ENCODE measurements at places on chromosomes 13 and 19.

- DNase-seq = no peak
Observed at GRCh38 chr13:32024750-32025149, 6.8 kb upstream of the FRY start.

DNA sequence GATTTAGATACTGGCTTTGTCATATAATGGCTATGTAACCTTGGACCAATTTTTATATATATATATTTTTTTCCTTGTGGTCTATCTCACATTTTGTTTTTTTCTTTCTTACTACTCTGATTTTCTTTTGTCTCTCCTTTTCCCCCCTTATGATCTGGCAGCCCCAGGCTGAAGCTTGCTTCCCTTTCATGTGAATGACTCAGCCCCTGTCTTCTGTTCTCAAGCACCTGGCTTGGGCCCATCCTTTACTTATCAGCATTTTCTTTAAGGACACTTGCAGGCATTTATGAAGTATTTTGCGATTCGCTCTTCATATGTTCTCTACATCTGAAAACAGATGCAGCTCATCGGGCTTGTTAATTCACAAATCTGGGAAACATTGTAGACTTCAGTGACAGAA, 163.6 kb downstream of the SPRY2 start:
- DNase-seq = no peak

DNA sequence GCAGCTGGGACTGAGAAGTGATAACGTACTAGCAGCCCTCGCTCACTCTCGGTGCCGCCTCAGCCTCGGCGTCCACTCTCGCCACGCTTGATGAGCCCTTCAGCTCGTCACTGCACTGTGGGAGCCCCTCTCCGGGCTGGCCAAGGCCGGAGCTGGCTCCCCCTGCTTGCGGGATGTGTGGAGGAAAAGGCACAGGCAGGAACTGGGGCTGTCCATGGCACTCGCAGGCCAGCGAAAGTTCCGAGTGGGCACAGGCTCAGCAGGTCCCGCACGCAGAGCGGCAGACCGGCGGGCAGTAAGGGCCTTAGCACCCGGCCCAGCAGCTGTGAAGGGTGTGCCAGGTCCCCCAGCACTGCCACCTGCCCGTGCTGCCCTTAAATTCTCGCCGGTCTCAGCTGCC, 38.8 kb upstream of the SGCG start:
- no peak for DNase-seq

DNA sequence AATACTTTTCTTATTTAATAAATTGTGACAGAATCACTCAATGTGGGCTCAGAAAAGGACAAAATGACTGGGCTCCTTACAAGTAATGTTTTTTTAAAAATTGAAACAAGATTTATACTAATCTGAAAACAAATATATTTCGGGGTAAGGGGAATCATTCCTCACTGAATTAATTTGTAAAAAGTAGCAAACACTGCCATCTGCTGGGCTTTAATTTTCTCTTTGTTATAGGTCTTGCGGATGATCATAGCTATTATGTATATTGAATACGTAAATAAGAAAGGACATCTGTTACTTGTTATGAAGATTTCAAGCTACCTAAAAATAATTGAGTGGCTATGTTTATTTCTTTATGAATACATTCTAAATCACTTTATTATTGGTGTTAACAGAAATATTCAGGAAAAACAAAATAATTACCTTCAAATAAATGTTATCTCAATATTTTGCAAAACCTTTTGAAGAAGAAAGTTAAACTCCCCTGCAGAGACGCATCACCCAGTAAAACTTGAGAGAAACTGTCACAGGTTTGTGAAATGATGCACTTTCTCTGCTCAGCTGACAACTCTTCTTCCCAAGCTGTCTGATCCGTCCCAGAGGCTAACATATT, 17.8 kb upstream of the ENOX1 start:
- DNase-seq = no peak

GRCh38 chr13:52104624-52105023, 24.2 kb downstream of the NEK5 start:
- no peak for DNase-seq

GRCh38 chr19:628168-628567, 5.2 kb downstream of the POLRMT start:
- no peak for DNase-seq

DNA sequence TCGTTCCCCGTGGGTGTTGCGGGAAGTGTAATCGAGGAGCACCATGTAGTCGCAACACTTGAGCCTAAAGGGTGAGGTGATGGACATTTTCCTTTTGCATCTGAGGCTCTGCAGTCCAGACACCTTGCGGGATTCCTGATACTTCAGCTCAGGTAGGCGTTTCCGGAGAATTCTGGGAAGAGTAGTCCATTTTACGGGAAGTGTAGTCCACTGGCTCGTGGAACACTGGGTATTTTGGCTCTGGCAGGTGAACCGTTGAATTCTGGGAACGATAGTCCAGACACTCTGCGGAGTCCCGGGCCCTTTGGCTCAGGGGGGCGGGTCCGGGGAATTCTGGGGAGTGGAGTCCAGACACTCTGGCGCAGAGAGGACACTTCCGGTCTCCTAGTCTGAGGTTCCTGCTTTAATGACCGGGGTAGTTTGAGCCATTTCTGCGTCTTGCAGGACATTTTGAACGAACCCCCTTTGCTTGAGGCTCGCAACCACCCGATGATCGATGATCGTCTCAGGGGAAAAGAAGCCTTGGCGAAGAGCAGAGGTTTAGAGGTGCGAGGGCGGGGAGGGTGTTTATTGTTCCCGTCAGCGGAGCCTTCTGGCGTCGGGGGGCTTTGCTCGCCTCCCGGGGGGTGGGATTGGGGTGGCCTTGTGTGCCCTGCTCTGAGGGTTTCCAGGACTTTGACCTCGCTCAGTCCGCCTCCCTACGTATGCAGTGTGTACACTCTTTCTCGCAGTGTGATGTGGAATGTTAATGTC, at the start of gene ZNF223:
Gene ZNF223 (plus strand): TSS at position 387 of the 753 bp plus-strand sequence. CDS start 3,141 bp downstream, outside the sequence.
- DNase-seq = peak; percentile 34

GRCh38 chr19:50266896-50267295, 62.3 kb downstream of the KCNC3 start:
- DNase-seq = no peak

GRCh38 chr19:10625762-10626138, 397 bp downstream of the SLC44A2 start:
- DNase-seq = no peak

DNA sequence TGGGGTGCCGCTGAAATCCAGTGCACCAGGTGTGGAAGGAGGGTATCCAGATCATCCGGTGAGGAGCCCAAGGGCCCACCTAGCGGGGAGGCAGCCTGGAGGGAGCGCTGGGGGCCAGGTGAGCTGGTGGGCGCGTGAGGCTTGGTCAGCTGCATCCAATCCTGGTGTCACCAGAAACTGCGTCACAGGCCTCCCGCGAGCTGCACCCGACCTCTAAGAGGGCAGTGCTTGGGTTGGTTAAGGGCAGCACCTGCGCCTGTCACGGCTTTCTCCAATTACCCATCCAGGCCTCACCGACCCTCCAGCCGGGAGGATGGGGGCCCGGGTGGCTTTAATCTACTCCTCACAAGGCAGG, 284 bp downstream of the RNF17 start:
- DNase-seq = no peak
